ENCODE measurements at places on chromosomes 2 and 18. TPM values are rescaled to one million over a fixed set of nuclear protein-coding genes. Genes with fewer than 3 reads are reported as not detected.

- no peak for DNase-seq
Observed at GRCh38 chr2:216221811-216222210, 112.7 kb downstream of the XRCC5 start.

DNA sequence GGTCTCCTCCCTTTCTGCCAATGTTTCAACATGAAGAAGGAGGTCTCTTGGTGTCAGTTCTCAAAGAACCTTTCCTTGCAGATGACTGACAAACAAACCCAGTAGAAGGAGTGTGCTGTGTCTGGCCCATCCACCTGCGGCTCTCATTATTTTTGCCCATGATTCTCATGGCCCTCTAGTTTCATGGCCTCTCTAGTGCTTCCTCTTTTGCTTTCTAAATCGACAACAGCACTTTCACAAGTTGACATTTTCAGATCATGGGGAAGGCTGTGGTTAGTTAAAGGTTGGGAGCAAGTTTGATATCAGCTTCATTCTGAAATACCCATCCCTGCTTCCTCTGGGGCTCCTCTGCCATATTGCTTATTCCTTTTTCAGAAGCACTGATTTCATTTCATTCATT, 805.2 kb downstream of the SLC4A3 start:
- no peak for DNase-seq

- no peak for DNase-seq
Observed at GRCh38 chr2:191907091-191907490, 60.2 kb upstream of the CAVIN2 start.

DNA sequence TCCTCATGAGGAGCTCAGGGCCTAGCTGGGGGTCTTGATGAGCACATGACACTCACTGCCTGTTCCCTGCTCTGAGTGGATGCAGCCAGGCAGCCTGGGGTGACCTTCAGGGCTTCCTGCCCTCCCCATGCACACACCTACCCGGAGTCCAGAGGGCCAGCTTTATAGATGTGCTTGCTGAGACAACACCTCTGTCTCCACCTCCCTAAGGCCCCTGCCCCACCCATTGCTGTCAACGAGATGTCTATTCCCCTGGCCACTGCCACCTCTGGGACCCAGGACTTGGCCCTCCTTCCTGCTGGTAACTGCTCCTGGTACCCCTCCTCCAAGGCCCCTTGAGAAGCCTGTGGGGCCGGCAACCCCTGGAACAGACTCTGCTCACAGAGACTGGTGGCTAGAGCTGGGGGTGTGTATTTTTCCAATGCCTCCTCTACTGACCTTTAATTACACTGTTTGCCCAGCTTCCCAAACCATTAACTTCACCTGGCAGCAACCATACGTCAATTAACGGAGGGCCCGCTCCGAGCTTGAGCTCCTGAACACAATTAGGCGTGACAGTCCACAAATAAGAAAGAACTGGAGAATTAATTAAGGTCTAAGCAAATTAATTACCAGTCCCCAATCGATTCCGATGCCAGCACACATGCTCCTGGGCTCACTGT, 66.3 kb downstream of the EMX1 start:
- DNase-seq = no peak

The HOXD8 gene
- polyA plus RNA-seq = not detected

DNA sequence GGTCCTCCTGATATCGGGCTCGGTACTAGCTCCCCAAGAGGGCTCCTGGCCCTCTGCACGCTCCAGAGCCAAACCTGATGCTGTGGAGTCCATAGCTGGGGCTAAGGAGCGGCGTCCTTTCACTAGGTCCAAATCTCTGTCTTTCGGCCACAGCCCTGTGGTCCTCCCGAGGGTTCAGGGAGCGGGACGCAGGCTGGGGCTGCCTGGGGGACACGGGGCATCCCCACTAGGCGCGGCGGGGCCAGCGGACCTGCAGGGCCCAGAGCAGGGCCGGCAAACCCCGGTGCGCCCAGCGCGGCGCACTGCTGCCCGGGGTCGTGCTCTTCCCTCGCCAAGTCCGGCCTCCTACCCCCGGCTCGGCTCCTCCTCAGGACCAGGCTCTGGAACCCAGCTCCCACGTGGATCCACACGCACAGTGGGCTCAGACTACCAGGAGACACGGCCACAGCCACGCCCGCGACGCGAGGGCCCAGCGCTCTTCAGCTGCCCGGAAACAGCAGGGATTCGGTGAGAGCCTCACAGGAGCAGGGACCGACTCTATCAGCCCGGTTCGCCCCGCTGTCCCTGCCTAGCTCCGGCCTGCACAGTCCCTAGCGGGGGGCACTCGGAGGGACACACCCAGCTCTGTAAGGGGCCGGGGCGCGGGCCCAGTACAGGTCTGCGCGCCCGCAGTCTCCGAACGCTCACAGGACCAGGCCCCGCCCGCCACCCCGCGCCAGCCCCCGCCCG, 593 bp downstream of the ZNF514 start:
- DNase-seq = no peak

- no peak for DNase-seq
Observed at GRCh38 chr2:218471036-218471435, 52.1 kb downstream of the VIL1 start.

The L3MBTL4 gene
- 6.7 TPM for polyA plus RNA-seq

The OTOS gene
- polyA plus RNA-seq = not detected

DNA sequence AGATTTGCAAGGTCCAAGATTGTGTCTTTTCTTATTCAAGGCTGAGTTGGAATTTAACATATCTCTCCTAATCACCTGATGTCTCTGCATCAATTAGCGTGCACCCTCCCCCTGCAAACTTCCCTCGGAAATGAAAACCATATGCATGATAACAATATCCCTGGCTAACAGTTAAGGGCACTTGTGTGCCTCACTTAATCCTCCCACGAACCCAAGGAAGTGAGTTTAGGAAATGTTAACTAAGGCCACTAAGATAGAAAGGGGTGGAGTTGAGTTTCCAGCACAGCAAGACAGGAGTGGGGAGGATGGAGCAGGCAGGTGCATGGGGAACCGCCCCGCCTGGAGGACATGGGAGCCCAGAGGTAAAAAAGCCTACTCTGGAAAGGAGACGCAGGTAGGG, 52.4 kb upstream of the PTMA start:
- no peak for DNase-seq

- DNase-seq = no peak
Observed at GRCh38 chr2:11516984-11517648, 16.7 kb upstream of the GREB1 start.

The TMEM17 gene
- polyA plus RNA-seq = 2.2 TPM

- no peak for DNase-seq
Observed at GRCh38 chr2:46690825-46691224, 211.5 kb downstream of the TMEM247 start.

DNA sequence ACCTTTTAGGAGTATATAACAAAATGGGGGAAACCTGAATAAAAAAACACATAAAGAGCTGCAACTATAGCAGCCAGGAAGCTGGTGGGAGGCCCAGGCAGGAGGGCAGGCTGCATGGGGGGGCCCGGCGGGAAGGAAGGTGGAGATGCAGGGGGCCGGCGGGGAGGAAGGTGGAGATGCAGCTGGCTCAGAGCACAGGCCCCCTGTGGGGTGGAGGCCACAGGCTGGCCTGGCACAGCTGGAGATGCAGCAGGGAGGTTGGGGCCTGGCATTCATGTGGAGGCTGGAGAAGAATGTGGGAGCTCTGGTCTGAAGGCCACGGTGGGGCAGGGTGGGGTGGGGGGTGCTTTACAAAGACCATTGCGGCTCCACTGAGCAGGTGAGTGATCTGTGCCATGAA, 31.4 kb downstream of the FAM228A start:
- DNase-seq = no peak

GRCh38 chr18:77210249-77210648, 39.4 kb upstream of the GALR1 start:
- no peak for DNase-seq

- no peak for DNase-seq
Observed at GRCh38 chr2:127051116-127052056, 55.6 kb downstream of the BIN1 start.

The RHOB gene
- polyA plus RNA-seq = 4.4 TPM
